ENCODE measurements at places on chromosomes 7 and 10.
A peak's percentile ranks its signal among the peaks of the same experiment; 100 is the strongest.

GRCh38 chr10:97771913-97772823 is at the start of gene SFRP5:
Gene SFRP5, minus strand, starts transcription at chr10:97771999. Its CDS starts 166 bp downstream, at chr10:97771833.
- DNase-seq, result no peak

GRCh38 chr7:137258552-137258951 is 85.0 kb downstream of the PTN start:
- DNase-seq, result no peak

- DNase-seq, result no peak
Measured at GRCh38 chr7:129150199-129150996, 5.9 kb downstream of the TSPAN33 start.

GRCh38 chr7:92205987-92206386 is 27.0 kb upstream of the LRRD1 start:
- DNase-seq, result no peak

DNA sequence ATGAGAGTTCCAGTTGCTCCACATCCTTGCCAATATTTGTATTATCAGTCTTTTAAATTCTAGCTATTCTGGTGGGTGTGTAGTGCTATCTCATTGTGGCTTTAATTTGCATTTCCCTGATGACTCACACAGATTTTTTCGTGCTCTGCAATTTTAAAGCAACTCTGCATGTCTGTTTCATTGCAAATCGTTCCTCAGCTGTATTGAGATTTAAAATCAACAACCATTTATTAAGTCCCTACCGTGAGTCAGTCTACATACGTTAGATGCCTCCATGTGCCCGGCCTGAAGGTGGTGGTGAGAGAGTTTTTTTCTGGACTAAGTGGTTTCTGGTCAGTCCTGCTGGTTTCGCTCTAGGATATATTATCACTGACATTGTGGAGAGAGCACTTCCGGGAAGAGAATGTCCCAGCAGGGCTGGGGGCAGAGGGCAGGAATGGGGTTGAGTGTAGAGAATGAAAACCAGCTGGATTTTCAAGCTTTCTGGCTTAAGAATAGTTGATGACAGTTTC is 8.4 kb upstream of the HYCC1 start:
- peak; percentile 93 for DNase-seq

GRCh38 chr7:29243910-29244655 is 49.5 kb downstream of the CHN2 start:
- DNase-seq, result no peak

DNA sequence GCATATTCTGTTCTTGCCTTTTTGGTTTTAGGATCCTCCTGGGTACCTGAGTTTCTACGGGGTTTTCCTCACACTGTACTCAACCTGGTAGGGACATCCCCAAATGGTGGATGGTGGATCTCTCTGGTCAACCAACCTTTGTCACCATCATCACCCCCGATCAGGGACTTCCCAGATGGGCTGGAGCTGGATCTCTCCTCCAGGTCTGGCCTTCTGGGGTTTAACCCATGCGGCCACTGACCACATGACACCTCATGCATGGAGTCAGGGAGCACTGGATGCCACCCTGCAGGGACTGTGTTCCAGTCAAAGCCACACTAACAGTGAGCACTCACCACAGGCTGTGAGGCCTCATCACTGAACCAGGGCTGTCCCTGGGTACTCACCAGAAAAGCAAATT is 80.0 kb downstream of the CELF2 start:
- DNase-seq, result no peak

GRCh38 chr7:4195660-4196059 is 486.4 kb upstream of the FOXK1 start:
- DNase-seq, result no peak

GRCh38 chr7:23966941-23967340 is 256.9 kb downstream of the STK31 start:
- no peak for DNase-seq

- DNase-seq, result no peak
Measured at GRCh38 chr7:99449326-99449725, 10.6 kb downstream of the CPSF4 start.

GRCh38 chr10:88216976-88217375 is 353.6 kb downstream of the PTEN start:
- no peak for DNase-seq

DNA sequence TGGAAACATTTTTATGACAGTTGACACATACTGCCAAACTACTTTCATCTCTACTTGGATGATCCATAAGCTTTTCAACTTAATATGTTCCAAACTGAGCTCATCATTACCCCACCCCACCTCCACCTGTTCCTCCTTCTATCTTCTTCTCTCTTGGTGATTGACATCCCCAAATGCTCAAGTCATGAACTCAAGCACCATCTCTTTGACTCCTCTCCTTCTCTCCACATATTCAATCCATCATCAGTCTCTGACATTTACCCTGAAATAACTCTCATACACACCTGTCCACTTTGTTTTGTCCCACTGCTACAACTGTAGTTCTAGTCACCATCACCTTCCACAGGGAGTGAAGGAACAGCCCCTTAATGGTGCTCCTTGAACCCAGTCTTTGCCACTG is 43.3 kb downstream of the SGCE start:
- DNase-seq, result no peak

DNA sequence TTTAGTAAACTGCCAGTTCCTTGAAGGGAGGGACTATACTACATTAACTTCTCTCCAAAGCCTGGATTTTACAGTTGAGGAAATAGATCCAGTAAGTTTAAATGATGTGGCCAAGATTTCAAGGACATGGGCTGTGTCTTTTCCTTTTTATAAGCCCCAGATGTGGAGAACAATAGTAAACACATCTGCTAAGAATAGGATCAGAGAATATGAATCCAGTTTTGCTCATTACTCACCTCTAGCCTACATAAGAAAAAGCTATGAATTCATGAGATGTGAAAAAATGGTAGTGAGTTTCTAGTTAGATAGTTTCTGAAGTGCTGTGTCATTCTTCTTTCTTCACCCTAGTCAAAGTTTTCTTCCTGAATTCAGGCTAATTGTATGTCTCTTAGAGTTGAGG is 38.6 kb downstream of the MAGI2 start:
- no peak for DNase-seq

DNA sequence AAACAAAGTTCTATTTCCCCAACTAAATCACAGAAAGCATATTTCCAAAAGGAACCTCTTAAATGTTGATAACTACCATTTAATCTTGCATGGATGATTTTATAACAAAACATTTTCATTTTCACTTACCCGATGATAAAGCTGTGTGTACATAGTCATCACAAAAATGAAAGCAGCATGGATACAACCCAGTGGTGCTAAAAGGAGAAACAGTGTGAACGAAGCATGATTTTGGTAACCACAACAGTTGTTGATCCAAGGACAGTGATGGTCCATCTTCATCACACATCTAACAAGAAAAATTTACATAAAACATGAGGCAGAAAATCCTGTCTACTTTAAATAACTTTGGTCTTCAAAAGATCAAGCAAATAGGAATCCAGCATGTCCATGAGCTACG is 4.7 kb downstream of the ZDHHC6 start:
- no peak for DNase-seq

GRCh38 chr7:128145191-128145590 is 95.9 kb upstream of the LEP start:
- DNase-seq, result no peak

GRCh38 chr7:9822458-9823290 is 1151.0 kb upstream of the PHF14 start:
- no peak for DNase-seq

DNA sequence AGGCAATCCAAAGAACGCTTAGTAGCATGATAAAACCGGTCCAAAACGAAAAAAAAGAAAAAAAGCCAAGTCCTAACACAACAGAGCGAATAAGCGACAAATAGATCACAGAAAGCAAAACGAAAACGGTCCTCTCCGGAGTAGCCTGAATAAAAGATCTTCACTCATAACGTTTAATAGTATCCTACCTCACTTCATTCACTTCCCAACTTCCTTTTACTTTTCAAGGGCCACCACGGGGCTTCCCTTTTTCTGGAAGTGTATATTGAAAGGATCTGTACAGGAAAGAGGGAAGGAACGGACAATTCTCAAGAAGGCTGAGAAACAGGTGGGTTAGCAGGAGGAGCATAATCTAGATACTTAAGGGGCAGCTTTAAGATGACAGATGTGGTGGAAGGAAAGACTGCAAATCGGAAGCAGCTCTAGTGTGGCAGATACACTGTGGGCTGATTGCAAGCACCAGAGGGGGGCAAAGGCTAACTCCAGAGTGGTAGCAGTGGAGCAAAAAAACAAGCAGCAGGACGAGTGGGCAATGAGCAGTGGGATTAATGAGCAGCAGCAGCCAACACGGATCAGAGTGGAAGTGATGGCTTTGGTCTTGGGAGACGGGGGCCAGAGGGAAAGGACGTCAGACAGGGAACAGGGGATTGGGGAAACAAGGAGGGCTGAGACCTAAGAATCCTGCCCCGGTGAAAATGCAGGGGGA is 866 bp downstream of the CNOT4 start:
- DNase-seq, result peak; percentile 40

- DNase-seq, result peak; percentile 79
Measured at GRCh38 chr10:114779803-114780576, 41.6 kb upstream of the FHIP2A start.

GRCh38 chr7:101303102-101303701 is 18.4 kb downstream of the IFT22 start:
- peak; percentile 13 for DNase-seq

GRCh38 chr10:79055100-79055782 is 13.5 kb upstream of the ZMIZ1 start:
- DNase-seq, result no peak

- DNase-seq, result peak; percentile 83
Measured at GRCh38 chr7:127865466-127865865, 165.8 kb downstream of the LRRC4 start.

- peak; percentile 29 for DNase-seq
Measured at GRCh38 chr10:3784510-3785250, at the start of gene KLF6. Gene KLF6, minus strand, starts transcription at chr10:3785209. Its CDS starts 195 bp downstream, at chr10:3785014.

DNA sequence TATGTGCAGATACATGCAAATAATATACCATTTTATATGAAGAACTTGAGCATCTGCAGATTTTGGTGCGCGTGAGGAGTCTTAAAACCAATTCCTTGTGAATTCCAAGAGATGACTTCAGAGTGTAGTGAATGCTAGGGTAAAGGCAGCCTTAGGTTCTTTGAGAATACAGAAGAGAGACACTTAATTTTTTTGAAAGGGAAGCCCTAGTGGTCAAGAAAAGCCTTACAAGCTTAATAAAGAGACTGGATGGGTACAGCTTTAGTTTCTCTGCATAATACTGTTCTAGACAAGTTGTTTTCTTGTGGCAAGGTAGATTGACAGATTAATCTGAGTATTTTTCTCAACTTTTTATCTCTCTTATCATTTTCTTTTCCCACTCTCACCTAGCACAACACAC is 636.5 kb downstream of the DNAJB9 start:
- no peak for DNase-seq

DNA sequence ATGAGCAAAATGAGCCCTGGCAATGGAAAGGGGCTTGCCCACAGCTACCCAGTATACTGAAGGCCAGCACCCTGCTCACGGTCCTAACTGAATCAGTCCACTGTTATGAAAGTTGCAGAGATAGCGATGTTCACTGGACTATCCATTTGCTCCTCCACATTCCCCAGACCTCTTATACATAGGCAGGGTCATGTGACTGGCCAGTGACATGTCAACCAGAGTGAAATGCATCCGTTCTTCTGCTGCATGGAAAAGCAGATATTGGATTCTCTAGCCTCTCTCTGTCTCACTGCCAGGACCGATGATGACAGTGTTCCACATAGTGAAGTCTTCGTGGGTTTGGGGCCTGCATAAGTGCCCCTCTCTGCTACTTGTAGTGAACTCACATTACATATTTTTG is 503.4 kb downstream of the RPS24 start:
- DNase-seq, result no peak

- no peak for DNase-seq
Measured at GRCh38 chr10:11658801-11659368, 47.4 kb upstream of the USP6NL start.

GRCh38 chr10:132027423-132027983 is 38.2 kb upstream of the JAKMIP3 start:
- DNase-seq, result peak; percentile 62

DNA sequence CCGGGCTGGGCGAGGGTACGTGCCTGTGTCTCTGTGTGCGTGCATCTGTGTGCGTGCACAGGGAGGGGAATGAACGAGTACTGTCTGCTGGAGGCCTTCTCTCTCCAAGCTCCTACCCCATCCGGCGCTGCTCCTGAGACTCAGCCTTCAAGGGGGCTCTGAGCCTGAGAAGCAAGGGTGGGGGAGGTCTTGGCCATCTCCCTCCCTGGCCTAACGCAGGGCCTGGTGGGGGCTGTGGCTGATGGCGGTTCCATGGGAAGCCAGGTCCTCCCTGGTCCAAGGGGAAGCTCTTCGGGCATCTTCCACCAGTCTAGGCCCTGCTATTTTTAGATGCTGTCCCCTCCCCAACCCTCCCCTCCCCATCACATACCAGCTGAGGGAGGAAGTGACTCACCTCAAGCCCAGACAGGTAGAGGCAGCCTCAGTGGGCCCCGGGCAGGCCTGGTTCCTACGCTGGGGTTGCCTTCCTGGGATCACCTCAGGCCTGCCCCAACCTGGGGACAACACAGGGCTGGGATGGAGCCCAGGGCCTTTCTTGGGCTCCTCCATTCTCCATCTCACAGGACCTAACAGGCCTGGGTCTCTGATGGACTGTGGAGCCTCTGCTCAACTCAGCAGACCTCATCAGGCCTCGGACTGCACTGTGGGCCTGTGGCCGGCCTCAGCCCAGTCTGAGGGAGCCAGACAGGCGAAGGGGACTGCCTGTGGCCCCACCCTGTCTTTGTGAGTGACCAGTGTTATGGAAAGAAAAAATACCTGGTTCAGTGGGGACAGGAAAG is 32.2 kb downstream of the DNAJB12 start:
- DNase-seq, result no peak

DNA sequence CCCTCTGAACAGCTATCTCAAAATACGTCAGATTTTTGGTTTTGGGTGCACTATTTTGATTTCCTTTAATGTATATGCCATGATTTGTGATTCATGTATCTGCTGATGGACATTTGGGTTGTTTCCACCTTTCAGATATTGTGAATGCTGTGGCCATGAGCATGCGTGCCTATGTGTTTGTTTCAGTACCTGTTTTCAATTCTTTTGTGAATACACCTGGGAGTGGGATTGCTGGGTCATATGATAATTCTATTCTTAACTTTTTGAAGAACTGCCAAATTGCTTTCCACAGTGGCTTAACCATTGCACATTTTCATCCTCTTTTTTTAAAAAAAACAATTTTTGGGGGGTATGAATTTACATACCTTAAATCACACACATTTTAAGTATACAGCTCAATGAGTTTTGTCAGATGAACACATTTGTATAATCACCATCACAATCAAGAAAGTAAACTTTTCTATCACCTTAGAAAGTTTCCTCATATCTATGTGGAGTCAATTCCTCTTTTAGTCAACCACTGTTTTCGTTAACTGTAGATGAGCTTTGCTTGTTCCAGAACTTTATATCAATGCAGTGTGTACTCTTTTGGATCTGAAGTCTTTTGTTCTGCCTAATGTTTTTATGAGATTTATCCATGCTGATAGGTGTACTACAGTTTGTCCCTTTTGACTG is 36.9 kb downstream of the CYP26A1 start:
- no peak for DNase-seq

DNA sequence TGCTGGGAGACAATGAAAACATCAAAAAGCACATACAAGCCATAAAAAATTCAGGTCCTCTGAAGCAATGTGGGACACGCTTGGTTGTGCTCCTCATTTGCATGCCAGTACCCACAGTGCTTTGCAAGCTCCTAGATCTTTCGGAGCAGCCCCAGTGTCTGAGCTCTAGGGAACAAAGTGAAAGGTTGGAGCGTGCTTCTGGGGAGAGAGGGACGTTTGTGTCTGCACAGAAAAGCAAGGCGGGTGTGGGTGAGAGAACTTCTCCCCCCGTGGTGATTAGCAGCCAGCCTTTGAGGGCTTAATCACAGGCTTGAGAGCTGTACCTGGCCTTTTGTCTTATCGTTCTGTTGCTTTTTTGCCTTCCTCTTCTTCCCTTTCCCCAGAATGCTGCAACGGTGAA is 76.7 kb upstream of the HABP2 start:
- no peak for DNase-seq

Data from iris pigment epithelial cell (primary cell).